ENCODE measurements at places on chromosomes 1 and 21.

DNA sequence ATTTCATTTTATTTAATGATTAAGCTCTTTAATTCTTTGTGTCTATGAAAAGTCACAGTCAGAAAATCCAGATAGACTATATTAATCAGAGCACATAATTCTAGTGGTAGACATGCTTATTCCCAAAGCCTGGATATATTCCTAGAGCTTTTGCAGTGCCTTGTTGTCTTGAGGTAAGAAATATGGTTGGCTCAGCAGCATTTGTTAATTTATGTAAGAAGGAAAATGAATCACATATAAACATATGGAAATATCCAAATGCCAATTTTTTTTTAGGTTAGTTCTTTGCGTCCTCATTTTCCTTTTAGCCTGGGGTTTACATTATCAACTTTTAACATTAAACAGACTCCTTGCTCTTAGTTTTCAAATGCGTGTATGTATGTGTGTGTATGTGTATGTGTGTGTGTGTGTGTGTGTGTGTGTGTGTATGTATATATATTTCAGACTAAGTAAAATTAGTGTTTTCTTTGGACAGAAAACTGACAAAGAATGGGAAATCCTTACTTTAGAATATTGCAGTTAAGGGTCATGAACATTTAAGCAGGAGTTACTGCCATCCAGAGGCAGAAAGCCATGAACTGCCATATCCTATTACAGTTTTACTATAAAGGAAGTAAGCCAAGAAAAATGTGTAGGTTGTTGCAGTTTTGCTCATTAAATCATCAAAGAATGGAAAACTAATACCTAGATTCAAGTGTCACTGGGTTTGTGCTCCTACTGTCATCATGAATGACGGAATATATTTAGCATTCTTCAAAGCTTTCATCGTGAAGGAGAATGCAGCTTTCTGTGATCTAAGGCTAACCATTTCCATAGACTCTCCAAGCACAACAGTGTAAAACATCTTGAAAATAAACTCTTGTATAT, 477.1 kb upstream of the NR5A2 start:
- peak; percentile 27 for DNase-seq

GRCh38 chr1:37267111-37267835, 207.1 kb upstream of the ZC3H12A start:
- no peak for DNase-seq

GRCh38 chr1:9410737-9411297, 118.1 kb downstream of the SPSB1 start:
- DNase-seq = peak; percentile 100

DNA sequence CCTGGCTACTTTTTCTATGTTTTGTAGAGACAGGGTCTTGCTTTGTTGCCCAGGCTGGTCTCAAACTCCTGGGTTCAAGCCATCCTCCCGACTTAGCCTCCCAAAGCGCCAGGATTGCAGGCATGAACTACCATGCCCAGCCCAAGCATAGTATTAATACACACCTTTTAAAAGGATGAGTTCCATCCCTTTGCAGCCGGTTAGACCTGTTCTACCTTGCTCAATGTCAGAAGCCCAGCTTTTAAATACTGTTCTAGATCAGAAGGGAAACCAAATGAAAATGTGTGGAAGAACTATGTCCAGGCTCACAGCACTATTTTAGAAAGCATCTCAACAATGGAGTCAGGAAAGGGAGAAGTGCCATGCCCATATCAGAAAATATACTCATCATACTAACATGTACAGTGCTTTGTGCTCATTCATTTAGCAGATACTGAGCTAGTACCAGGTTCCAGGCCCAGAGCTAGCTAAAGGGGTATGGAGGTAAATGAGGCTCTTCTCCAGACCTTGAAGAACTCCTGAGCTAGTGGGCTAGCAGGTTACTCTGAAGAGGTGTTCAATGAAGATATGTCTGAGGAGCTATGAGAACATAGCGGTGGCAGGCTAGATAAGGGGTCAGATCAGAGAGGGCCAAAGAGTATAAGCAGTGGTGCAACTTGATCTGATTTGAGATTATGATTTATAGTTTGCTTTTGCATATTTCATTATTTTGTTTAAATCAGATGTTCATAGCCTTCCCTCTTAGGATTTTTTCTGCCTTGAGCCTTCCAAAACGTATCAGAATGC, 78.2 kb downstream of the RNF220 start:
- no peak for DNase-seq

DNA sequence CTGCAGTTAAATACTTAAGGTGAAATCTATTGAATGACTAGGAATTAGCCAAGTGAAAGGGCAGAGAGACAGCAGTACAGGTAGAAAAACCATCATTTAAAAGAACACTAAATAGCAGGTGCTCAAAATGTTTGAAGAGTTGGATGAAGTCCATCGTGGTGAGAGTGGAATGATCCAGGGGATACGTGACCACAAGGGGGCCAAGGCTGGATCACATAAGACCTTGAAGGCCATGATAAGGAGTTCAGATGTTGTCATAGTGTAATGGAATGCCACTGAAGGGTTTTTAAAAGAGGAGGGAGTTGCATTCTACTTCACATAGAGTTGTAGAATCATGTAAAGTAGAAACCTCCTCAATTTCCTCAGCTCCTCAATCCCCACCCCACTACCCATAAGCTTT, 34.8 kb upstream of the HOOK1 start:
- no peak for DNase-seq

DNA sequence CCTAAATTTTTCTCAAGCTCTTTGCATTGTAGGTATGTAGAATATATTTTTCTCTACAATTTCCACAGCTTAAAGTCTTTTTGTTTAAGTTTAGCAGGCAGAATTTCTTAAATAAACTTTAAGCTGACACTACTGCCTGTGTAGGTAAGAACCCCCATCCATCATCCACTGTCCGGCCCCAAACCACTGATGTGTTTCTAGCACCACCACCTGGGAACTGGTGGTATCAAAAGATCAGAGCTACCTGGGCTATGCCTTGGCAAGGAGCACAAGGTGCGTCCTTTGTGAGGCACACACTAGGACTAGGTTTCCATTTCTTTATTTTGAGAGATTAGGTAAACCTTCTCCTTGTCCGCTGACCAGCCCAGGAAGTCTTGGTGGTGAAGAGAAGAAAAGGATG, 10.5 kb upstream of the LELP1 start:
- DNase-seq = no peak

- no peak for DNase-seq
Measured at GRCh38 chr21:25331286-25331685, 276.0 kb downstream of the MRPL39 start.

DNA sequence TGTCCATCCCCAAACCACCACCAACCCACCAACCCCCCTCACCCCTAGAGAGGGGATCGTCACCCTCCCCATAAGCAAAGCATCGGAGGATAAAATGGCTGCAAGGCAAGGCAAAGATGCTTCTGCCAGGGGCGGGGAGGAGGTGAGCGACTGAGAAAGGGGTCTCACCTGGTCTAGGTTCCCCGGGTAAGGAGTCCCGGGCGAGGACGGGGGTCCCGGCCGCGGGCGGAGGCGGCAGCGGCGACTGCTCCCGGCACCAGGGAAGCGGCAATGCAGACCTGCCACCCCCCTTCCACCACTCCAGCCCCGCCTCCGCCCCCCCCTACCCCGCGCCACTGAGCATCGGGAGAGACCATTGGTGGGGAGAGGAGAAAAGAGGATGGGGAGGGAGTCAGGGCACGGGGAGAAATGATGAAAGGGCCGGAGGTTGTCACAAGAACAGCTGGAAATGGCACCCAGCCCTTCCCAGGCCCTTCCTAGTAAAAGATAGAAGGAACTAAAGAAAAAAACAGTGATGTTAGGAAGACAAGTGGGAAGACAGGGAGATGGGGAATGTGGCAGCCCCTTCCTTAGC, at the start of gene SV2A:
TSS of gene SV2A (minus strand) at position 274 of the 574 bp plus-strand sequence. CDS start 4,004 bp downstream, outside the sequence.
- peak; percentile 84 for DNase-seq

GRCh38 chr1:193406901-193407300, 220.5 kb upstream of the B3GALT2 start:
- DNase-seq = peak; percentile 68

DNA sequence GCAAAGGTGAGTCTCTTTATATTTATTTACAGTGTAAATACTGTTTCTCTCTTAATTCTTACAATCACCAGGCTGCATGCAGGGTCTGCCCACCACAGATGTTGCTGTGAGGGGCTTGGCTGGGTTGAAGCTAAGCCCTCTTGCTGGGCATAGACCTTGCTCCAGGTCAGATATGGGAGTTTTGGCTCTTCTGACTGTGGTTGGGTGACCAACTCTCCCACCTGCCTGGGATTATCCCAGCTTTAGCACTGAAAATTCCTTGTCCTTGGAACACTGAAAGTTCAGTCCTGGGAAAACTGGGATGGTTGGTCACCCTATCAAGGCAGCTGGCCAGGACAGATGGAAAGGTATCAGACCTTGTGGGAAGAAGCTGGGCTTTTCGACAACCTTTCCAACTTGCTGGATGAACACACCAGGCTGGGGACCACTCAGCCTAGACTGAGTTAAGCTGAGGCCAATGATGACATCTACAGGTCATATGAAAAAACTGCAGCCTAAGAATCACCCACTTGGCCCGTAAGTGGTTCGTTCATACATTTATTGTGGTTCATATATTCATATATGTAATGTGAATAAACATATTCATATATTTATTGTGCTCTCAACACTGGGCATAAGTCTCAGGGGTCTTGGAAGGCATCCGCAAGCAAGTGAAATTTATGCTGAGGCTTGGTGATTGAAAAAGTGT, 26.6 kb upstream of the HPDL start:
- peak; percentile 76 for DNase-seq

GRCh38 chr1:111323231-111323630, 32.6 kb downstream of the CHIA start:
- no peak for DNase-seq

DNA sequence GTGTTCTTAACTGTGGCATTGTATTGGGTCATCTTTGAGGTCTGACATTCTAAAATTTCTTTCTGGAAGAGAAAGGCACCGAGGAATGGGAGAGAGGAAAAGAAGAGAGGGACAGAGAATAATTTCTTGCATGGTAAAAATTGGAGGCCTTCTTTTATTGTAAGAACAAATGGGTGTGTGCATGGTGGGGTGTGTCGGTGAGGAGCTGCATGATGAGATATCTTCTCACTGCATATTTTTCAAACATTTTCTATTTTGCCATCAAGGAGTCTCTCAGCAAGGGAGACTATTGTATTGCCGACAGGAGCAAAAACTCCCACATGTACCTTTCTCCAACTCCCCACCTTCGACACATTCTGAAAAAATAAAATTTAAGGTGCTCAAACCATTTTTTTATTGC, 6.5 kb upstream of the CTSE start:
- no peak for DNase-seq

DNA sequence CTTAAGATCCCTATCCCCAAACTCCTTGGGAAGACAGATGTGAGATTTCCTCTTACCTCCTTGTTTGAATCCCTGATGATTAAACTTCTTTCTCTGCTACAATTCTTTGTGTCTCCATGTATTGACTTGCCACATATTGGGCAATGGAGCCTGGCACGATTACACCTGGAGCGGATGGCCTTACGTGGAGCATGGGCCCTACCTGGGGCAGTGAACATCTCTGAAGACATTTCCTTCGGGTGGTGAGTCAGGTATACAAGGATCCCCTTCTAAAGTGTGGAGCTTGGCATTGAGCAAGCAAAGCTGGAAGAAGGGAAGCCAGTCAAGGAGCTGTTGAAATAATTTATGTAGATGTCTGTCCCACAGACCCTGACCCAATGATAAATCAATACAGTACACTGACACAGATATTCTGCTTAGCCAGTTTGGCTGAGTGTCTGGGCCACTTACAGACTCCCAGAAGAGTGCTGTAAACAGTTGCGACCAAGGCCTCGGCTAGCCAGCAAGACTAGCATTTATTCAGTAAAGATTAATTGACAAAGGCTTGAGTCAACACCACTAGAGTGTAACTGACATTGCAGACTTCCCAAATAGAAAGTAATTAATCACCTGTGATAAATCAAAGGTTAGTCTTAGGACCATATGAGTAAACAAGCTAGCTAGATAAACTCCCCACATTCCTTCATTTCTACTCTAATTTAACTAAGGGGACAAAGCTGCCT, 83.1 kb upstream of the KCNK1 start:
- no peak for DNase-seq

DNA sequence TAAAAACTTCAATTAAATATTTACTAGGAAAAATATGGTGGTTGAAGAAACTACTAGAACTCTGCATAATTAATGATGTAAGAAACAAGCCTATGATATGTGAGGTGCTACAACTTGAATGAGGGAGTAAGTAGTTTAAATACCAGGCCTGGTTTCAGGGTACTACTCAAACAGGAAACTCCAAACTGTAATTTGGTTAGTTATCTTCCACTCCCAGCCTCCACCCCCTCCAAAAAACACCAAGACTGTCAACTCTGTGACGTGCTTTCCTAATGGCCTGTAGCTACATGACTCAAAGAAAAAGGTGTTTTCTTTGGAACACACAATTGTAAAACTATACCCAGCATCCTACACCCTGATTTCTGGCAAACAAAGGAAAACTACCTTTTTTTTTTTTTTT, 55.9 kb upstream of the RCC1 start:
- no peak for DNase-seq

GRCh38 chr1:21496886-21497285, 12.3 kb upstream of the ALPL start:
- DNase-seq = no peak

GRCh38 chr1:178119628-178120027, 25.7 kb downstream of the RASAL2 start:
- no peak for DNase-seq

- peak; percentile 24 for DNase-seq
Measured at GRCh38 chr1:175757381-175758015, 14.1 kb upstream of the TNR start.

GRCh38 chr21:14523234-14523633, 22.9 kb downstream of the SAMSN1 start:
- no peak for DNase-seq

- peak; percentile 35 for DNase-seq
Measured at GRCh38 chr1:184425449-184426277, 38.8 kb downstream of the C1orf21 start.

- no peak for DNase-seq
Measured at GRCh38 chr21:39386194-39386593, 37.3 kb upstream of the HMGN1 start.

GRCh38 chr21:31268090-31268489, 76.0 kb downstream of the TIAM1 start:
- DNase-seq = no peak

DNA sequence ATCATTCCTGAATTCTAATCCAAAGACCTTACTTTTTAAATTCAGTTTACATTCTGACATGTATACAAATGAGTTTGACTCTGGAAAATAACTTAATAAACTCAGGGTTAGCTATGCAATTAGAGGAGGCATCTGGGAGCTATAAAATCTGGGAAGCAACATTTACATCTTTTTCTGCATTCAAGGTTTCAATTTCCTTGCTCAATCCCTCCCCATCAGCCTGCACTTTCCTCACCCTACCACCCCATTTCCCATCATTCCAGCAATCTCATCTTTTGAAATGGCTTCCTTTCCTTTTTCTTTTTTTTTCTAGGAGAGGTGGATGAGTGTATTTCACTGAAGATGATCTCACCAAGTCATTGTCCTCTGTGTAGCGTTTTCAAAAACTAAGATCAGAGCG, 65.3 kb upstream of the BEND5 start:
- no peak for DNase-seq

GRCh38 chr1:89604414-89604735, 28.5 kb upstream of the LRRC8C start:
- no peak for DNase-seq

GRCh38 chr1:102102276-102102780, 105.6 kb upstream of the OLFM3 start:
- DNase-seq = no peak
